Osteocyte (in vitro differentiated cells): ENCODE measurements at places on chromosomes 5 and 9.

GRCh38 chr9:96293498-96294158 lies 8.3 kb downstream of the HSD17B3 start:
- DNase-seq: no peak

- no peak for DNase-seq
Measured at GRCh38 chr5:42057254-42057690, 132.2 kb downstream of the FBXO4 start.

GRCh38 chr5:160293901-160294561 lies 18.3 kb downstream of the CCNJL start:
- no peak for DNase-seq

DNA sequence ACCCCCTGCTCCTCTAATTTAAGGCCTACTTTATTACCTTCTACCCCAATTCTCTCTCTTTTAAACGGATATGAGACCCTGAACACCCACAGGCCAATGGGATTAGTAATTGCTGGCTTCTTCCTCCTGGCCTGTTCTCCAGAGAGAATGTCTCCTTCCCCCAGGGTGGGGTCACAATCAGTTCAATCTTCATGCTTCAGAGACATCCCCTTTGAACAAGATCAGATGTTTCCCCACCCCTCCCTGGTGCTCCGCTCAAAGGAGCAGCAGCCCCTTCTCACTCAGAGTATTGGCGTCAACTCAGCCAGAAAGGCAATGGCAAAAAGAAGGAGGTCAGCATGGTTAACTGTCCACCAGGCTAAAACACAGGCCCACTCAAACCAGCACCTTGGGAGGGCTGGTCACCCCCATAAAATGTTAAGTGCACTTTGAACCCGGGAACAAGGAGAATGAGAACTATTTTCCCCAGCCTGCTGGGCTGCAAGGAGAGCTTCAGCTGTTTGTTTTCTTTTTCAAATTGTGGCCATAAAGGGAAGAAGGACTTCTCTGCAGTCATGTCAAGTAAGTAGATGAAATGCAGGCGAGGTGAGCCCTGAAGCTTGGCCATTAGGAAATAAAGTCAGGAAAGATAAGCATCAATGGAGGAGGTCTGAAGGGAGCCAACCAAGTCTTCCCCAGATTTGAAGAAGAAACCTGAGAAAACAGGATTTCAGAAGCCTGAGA lies 20.1 kb downstream of the LHFPL2 start:
- DNase-seq: peak; percentile 46

GRCh38 chr5:16104961-16105360 lies 74.6 kb downstream of the MARCHF11 start:
- no peak for DNase-seq

DNA sequence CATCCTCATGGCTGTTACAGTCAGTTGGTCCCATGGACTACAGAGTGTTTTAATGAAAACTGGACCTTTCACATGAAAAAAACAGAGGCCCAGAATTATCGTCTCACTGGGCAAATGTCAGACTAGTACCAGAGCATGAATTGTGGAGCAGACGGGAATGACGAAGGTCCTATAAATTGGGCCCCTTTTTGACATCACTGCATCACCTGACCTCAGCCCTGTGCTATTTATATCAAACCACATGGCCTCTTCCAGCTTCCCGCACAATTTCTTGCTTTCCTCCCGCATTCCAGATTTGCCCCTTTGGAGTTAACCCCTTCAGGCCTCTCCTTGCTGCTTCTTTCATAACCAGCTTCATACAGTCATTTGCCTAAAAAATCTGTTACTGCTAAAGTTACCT lies 301.7 kb downstream of the ATPSCKMT start:
- DNase-seq: no peak

GRCh38 chr9:68762570-68762969 lies 57.5 kb downstream of the PIP5K1B start:
- DNase-seq: no peak

DNA sequence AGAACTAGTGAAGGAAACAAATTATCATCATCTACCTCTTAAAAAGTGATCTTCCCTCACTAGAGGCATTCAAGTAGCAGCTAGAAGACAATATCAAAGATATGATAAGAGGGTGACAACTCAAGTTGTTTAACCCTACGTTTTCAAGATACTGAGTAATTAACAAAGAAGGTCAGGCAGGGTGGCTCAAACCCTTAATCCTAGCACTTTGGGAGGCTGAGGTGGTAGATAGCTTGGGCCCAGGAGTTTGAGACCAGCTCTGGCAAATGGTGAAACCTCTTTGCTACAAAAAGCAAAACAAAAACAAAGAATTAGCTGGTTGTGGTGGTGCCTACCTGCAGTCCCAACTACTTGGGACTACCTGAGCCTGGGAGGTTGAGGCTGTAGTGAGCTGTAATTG lies 408.2 kb upstream of the TUSC1 start:
- no peak for DNase-seq

- peak; percentile 76 for DNase-seq
Measured at GRCh38 chr9:88997646-88998045, 6.4 kb downstream of the S1PR3 start.

GRCh38 chr9:76232861-76233489 lies 161.3 kb downstream of the RFK start:
- DNase-seq: no peak

GRCh38 chr9:120412425-120412951 lies 167.5 kb downstream of the CDK5RAP2 start:
- no peak for DNase-seq

GRCh38 chr9:35615981-35616680 lies 2.1 kb downstream of the CD72 start:
- DNase-seq: no peak
